ENCODE measurements at places on chromosomes 4 and X.

DNA sequence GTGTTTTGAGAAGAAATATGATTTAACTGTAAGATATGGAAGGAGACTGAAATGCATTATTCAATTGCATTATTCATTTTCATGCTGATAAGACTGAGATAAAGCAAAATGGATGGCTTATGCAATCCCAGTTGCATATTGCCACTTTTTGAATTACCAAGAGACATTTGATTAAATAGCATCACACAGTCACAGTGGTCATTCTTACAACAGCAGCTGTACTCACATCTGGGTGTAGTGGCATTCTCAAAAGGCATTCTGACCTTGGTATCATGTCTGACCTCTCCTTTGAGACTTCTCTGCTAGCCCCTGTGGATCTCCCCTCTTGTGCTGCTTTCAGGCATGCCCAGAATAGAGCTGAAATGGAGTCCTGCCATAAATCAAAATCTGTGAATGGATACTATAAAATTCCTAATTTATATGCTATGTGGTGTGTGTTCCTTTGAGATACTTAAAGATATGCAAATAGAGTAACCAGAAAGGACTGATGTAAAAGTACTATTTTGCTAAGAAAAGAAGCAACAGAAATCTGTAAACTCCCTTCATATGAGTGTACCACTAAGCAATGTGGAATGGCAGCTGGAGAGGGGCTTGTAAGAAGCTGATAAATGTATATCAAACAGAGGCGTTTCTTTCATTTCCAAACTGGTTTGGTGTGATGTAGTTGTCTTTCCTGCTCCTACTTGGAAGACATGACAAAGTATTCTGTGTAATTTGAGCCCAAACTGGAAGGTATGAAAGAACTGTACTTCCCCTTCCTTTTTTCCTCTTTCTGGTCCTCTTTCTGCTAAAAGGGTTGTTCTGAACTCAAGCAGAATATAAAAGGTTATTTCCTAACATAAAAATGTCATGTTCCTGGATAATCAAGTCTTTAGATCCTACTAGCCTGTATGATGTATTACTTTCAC, 25.4 kb upstream of the METAP1 start:
- DNase-seq, result no peak

DNA sequence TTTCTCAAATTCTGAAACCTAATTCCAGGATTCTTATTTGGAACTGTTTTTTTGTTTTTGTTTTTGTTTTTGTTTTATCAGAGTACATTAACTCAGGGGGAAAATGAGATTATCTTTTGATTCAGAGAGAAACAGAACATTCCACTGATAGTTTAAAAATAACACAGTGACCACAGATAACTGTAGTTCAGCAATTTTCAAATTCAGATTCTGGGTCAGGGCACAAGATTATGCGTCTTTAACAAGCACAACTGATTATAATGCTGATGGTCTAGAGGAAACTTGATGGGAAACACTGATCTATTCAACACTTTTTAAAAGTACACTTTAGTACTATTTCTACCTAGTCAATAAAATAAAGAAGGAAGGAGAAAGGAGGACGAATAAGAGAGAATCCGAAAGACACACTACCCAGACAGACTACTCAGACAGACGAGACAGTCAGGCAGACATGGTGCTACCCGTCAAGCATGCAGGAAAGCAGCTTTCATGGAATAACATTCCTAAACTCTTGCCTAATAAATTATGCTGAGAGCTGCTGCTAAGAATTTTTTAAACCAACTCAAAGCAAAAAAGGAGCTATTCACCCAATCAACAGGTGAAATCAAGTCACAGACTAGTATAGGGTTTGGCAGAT, 59.0 kb downstream of the APBB2 start:
- peak; percentile 79 for DNase-seq

- DNase-seq, result no peak
Observed at GRCh38 chr4:159035570-159035969, 67.3 kb upstream of the RAPGEF2 start.

DNA sequence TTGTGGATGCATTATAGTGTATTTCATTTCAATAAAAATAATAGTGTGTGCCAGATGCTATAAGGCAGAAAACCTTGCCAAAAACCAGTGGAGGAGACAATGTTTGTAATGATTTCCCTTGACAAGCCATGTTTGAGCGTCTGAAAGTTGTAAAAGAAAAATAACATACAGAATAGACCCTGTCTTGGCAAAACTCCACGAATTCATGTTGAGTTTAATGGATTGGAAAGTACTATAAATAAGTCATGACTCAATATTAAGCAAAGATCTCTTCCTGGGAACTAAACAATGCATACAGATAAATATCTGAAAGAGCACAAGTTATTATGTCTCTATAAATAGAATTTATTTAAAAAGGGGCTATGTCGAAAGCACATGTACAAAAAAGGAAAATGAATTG, 543.5 kb downstream of the GABRG1 start:
- DNase-seq, result no peak

DNA sequence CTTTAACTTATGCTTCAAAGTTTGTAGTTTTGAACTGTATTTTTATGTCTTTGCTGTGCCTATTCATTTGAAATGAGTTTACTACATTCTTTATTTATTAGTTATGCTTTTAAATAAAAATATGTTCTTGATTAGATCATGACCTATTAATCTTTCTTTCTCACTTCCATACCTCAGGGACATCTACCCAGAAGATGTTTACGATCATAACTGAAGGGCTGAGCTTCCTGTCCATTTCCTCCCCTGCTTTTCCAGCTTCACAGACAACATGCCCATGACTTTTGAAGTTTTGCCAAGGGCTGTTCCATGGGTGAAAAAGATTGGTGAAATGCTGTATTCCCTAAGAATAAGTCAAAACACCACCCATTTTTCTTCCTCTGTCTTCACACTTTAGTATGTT, 99.7 kb upstream of the DDIT4L start:
- DNase-seq, result peak; percentile 45

DNA sequence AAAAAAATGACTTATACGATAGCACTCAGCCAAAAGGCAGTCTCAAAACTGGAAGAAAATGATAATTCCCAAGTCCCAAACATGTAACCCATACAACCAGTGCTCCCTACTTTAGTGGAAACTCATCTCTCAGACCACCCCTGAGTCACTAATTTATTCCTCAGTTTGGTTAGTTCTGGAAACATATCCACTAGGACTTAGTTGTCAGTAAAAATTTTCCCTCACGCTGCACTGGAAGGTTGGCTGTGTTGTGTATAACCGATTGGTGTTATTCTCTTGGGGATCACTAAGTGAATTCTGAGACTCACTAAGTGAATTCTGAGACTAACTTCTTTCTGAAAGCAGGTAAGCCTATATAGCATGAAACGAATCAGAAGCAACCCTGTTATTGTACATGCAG, 48.5 kb upstream of the GAB1 start:
- no peak for DNase-seq

- peak; percentile 4 for DNase-seq
Observed at GRCh38 chrX:66914080-66914479, 275.2 kb upstream of the EDA2R start.

DNA sequence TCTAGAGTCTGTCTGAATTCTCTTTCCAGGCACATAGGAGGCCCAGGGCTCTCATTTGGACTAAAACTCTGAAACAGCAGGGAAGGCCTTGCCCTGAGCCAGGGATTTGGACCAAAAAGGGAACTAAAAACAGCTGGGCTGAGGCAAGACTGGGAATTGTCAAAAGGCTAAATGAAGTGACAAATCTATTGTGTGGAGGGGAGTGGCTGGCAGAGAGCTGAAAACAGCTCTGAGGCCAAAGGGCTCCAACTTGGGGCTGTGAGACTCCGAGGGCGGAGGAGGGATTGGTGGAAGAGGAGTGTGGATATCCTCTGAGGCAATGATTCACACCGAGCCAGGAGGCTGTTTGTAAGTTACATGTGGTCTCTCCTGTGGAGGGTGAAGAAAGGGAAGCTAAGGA, 63.2 kb downstream of the PHEX start:
- peak; percentile 4 for DNase-seq

DNA sequence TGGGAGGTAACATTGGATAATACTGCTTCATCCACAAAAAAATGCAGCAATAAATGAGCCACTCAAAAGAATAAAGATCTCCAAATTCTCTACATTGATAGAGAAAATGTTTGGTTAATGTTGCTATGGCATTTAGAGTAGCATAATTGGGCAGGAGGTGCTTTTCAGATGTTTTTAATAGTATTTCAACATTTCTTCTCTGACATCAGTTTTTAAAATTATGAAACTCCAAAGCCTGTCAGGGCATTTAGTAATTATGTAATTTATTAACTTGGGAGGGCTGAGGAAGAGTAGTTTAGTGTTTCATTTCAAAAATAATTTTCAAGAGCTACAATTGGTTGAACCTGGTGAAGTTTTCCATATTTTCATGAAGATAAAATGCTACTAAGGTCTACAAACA, 211.3 kb upstream of the INTU start:
- DNase-seq, result no peak

DNA sequence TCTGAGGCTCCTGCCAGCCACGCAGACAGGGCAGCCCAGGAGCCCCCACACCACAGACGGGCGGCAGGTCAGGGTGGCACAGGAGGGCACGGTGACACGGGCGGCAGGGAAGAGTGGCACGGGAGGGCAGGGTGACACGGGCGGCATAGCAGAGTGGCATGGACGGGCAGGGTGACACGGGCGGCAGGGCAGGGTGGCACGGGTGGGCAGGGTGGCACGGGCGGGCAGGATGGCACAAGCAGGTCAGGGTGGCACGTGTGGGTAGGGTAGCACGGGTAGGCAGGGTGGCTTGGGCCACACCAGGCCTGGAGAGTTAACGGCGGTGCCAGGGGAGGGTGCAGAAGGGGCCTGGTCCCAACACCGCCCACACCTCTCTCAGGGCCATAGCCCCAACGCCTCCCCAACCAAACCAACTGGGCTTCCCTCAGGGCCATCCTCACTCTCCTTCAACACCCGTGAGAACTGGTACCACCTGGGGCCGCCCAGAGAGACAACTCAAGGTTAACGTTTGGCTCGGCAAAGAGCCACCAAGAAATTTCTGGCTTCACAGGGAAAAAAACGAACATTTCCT, 3.4 kb downstream of the CTBP1 start:
- DNase-seq, result no peak

DNA sequence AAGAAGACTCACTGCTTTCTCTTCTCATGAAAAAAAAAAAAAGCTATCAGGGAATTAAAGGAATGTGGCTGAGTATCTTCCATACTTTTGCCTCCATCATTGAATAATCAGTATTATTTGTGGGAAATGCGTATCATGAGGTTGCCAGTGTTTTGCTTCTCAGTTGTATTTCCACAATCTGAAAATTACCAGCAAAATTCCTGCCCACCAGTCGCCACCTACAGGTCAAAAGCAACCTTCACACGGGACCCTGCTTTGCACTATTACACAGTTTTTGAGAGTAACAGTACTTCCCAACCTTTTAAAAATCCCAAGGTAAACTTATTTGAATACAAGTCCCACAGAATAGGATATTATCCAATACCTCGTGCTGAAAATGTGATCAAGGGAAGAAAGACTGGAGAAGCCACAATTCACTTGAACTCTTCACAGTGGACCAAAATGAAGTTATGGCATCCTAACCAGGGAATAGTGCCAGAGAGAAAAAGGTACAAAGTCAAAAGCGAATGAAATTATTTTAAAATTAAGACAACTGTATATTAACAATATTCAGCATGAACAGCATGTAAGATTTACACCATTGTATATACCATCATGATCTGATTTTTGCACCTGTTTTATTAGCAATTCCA, 30.4 kb downstream of the PGRMC1 start:
- DNase-seq, result peak; percentile 3

GRCh38 chr4:15951781-15952180, 11.2 kb downstream of the FGFBP2 start:
- no peak for DNase-seq

- DNase-seq, result no peak
Observed at GRCh38 chr4:79013756-79014155, 74.5 kb upstream of the PAQR3 start.

DNA sequence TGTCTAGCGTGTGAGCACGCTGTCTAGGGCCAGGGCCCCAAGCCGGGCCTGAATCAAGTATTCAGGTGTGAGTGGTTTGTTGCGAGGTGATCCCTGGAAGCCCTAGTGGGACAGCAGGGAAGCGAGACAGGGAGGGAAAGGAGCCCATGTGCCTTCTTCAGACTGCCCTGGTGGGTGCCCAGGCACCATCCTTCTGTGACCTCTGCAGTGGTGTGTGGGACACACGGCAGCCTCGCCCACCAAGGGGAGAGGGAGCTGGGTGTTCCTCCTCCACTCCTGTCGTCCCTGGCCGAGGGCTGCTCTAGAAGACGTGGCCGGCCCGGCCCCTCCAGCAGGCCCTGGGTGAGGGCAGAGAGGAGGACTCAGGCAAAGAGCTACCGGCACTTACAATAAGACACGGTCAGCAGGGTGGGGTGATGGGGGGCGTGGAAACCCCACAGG, 47.4 kb downstream of the HTRA3 start:
- no peak for DNase-seq

DNA sequence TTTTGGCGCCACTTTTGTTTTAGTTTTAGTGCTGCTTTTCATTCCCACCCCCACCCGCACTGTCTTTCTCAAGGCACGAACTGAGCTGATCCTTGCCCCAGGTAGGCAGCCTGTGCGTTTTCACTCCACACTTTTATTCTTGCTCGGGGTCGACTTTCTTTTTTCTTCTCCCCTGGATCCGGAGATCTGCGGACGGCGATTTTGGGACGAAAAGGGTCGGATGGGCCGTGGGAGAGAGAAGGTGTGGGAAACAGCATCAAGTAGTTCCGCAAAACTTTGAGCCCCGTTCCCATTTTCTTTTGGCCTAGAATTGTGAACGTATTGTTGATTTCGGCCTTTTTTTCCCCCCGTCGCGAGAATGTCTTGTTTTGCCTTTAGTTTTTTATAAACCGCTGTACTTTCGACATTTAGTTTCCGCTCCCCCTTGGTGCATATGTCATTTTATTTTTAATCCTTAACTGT, 531 bp downstream of the STAG2 start:
- DNase-seq, result no peak

DNA sequence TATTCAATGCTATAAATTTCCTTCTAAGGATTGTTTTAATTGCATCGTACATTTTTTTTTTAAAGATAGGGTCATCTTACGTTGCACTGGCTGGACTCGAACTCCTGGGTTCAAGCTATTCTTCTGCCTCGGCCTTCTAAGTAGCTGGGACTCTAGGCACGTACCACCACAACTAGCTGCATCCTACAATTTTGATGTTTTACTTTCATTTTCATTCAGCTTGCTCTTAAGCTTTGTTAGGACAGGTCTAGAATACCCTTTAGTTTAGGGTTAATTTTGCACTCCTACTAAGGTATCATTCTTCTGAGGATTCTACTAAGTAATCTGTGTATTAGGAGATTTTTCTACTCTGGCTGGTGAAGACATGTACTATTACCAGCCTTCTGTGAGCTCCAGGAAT, 50.2 kb upstream of the C1GALT1C1 start:
- no peak for DNase-seq

DNA sequence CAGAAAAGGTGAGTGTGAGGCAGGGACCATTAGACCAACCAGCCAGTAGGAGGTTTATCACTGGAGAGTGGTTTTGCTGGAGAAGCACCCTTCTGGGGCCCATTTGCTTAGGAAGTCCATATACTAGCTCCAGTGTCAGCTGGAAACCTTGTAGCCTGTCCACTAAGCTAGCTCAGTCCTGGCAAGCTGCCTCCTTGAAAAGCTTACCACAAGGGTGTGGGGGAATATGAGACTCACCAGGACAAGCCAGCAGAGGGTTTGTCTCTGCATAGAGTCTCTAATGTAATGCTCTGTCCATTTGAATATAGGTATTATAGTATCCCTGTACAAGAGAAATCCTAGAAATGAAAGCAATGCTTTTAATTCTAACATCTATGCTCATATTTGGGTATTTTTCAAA, 86.3 kb downstream of the FBXL5 start:
- DNase-seq, result no peak

- peak; percentile 5 for DNase-seq
Observed at GRCh38 chrX:41085878-41086626, 807 bp downstream of the USP9X start.

All from RCC 7860 (cell line).